T-cell (primary cell): ENCODE measurements at places on chromosomes 5 and 9.

DNA sequence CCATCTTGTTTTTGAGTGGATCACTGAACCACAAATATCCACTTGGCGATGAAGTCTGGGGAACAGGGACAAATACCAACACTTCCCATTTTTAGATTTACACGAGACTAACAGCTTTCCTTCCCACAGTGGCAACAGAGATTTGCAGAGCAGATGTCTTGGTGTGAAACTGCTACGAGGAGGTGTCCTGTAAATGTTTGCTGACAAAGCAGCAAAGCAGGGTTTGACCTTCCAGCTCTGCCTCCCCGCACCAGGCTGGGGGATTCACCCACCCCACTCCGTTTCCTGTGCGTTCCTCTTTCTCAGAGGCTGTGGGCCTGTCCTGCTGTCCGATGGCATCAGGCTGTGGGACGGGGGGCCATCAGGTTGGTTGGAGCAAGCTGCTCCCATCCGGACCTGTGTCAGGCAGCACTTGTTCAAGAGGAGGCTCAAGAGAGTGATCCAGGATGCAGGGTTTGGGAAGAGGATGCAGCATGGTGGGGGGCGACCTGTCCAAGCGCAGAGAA is 693 bp upstream of the RGS3 start:
- no peak for DNase-seq

DNA sequence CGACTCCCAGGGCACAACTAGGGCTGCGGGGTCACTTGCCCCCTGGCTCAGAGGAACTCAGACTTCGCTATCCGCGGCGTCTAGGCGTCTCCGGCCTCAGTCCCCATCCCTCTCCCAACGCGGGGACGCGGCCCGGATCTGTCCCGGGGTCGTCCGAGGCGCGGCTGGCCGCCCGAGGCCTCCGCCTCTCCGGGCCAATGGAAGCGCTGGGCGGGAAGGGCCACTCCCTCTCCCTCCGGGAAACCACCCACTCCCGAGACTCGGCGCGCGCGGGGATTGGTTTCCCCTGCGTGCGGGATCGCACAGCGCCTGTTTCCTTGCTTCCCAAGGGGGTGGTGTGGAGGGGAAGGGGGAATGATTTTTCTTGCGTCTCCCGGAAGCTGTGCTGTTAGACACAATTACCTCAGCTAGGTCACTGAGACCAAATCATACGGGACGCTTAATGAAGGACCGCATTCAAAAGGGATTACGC is 38.3 kb downstream of the NR2F1 start:
- DNase-seq = no peak

GRCh38 chr5:68502531-68502930 is 287.0 kb downstream of the PIK3R1 start:
- no peak for DNase-seq

GRCh38 chr9:79481846-79482477 is 89.8 kb upstream of the TLE4 start:
- DNase-seq = no peak

DNA sequence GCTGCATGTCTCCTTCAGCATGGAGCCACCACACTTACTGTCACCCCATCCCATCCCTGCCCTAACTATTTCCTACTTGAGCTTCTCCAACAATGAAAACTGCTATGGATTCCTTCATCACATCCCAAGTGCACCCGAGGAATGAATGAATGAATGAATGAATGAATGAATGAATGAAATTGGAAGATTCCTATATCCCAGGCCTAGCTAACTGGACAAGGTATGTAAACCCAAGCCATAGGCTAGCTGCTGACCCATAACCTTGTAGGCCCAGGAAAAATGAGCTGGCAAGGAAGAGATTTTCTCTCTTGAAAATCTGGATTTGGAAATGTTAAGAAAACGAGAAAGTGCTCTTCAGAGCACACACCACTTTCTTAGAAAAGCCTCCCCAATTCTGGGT is 97.4 kb downstream of the GABBR2 start:
- DNase-seq = no peak

DNA sequence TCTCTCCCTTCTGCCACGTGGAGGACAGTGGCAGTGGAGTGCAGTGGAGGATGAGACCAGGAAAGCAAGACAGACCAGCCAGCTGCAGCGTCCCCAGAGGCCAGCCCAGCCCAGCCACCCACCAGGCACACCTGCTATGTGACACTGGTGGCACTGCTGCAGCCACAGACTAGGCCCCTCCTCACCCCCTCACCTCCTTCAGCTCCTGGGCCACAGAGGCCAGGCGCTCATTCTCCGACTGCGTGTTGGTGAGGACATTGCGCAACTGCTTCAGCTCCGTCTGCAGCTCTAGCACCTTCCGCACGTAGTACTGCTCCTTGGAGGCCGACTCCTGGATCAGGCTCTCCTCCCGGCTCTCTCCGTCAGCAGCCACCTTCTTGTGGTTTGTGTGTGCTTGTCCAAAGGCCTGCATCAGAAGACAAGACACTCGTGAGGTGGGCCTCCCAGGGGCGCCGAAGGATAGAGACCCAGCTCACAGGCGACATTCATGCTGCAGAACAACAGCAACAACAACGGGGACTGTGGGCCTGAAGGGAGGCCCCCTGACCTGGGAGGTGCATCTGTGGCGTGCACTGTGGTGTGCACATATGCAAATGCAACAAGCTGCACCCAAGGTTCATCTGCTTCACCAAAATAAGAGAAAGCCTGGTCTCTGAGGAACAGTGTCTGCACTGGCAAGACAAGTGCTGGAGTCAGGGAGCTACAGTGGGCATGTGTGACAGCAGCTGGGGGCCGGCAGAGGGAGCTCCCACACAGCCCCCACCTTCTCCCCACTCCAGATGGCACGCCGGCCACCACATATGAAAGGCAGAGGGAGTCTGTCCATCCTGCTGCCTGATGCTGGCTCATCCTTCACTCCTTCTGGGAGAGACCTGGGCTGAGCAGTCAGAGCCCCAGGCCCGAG is 35.5 kb downstream of the BICD2 start:
- DNase-seq = no peak

- DNase-seq = no peak
Observed at GRCh38 chr5:2514484-2514883, 237.0 kb downstream of the IRX2 start.

DNA sequence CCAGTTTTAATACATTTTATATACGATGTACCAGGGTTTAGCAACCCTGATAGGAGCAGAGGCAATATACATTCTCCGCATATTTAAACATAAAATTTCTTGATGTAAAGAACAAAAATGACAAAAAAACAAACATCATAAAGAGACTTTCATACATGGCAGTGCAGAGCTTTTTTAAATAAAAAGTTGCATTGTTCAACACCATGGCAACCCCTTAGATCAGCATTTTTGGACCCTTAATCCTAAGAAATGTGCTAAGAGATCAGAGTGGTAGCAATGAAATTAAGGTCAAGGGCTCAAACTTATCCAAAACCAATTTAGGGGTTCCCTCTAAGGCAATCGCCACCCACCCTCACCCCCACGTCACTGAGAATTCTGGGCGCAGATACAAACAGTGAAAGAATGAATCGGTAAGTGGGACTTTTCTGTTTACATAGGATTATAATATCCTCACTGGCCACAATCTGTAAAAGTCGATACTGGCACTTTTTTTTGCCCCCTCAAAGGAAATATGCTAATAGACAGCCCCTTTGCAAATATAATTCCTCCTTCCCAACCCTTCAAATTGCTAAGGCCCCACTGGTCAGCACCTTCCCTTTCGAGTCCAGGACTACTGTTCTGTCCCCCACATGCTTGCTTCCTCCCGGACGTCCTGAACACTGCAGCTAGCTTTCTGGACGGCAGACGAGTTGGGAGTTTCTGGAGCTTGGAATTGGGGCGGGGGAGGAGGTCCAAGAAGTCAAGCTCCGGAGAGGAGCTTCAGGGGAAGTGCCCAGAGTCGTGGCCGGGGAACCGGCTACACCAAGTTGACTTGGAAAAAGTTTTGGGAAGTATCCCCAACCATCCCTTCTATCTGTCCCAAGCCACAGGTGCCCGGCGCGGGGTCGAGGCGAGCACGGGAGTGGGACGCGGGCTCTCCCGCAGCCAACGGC is 2.2 kb downstream of the GAS1 start:
- DNase-seq = no peak

GRCh38 chr9:78115073-78115472 is 83.5 kb upstream of the GNAQ start:
- DNase-seq = no peak

DNA sequence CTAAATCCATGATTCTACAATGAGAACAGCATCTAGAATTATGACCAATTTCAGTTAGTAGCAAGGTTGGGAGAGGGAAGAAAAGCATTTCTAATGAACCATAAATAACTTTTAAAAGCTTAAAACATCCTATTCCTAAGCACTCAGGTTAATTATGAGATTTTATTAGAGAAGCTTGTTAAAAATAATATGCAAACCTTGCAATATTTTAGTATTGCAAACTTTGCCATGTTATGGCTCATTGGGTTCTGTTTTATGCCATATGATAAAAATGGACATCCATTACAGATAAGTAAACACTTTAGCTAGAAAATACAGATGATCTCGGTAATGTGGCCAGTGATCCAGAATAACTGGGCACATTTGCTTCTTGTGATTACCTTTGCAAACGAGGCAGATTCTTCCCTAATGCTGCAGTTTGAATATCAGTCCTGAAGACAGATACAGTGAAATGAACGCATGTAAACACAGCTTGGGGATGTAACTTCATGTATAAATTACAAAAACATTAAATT is 447.0 kb downstream of the PLK2 start:
- DNase-seq = no peak

DNA sequence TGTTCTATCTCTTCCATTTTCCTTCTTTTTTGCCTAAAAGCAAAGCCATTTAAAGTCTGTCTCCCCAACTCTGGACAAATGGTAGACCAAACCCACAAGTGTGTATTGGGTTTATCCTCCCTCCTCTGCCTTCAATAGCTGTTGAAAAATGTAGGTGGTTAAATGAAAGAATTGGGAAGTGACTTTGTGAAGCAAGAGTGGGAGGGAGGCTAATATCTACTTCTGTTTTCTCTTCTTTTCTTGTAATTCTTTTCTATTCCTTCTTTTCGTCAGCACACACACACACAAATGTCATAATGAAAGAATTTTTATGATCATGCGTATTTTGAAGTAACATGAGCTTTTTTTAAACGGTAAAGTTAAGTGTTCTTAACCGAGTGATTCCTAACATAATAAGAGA is 3.8 kb downstream of the CCDC152 start:
- no peak for DNase-seq

- DNase-seq = no peak
Observed at GRCh38 chr9:131714821-131715220, 25.1 kb downstream of the RAPGEF1 start.

- DNase-seq = no peak
Observed at GRCh38 chr9:36007316-36007708, 29.4 kb upstream of the RECK start.

DNA sequence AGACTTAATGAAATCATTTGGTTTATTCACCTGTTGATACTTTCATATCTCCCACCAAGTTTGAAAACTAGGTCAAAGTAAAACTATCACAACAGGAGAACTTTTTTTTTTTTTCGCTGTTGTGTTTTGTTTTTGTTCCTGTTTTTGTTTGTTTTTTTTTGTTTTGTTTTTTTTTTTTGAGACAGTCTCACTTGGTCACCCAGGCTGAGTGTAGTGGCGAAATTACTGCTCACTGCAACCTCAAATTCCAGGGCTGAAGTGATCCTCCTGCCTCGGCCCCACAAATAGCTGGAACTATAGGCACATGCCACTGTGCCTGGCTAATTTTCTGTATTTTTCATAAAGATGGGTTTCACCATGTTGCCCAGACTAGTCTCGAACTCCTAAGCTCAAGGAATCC is 49.3 kb downstream of the MLLT3 start:
- no peak for DNase-seq

DNA sequence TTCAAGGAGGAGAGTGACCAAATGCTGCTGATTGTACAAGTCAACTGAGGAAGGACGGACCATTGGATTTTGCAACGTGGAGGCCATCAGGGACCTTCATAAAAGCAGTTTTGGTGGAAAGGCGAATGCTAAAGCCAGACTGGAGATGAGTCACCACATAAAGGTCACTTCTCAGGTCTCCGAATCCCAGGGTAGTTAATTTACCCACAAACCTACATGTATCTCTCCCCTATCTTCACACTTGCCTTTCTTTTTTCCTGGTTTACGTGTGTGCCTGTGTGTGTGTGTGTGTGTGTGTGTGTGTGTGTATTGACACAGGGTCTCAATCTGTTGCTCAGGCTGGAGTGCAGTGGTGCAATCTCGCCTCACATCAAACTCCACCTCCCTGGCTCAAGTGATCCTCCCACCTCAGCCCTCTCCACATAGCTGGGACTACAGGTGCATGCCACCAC is 4.6 kb upstream of the CTNNA1 start:
- no peak for DNase-seq

- DNase-seq = no peak
Observed at GRCh38 chr5:159040181-159040580, 59.5 kb downstream of the EBF1 start.

DNA sequence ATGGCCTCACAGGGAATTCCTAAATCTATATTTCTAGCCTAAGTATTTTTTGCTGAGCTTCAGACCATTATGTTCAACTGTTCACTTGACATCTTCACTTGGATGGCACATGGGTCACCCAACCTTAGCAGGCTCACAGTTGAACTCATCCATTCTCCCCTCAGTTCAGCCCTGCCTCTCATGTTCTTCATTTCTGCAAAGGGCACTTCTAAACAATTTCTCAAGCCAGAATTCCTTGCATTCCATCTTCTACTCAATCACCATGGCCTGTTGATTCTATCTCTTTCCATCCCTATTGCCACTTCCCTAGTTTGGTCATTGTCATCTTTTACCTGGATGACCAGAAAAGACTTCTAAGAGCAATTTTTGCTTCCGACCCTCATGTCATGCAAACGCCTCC is 7.3 kb upstream of the RGS3 start:
- no peak for DNase-seq

DNA sequence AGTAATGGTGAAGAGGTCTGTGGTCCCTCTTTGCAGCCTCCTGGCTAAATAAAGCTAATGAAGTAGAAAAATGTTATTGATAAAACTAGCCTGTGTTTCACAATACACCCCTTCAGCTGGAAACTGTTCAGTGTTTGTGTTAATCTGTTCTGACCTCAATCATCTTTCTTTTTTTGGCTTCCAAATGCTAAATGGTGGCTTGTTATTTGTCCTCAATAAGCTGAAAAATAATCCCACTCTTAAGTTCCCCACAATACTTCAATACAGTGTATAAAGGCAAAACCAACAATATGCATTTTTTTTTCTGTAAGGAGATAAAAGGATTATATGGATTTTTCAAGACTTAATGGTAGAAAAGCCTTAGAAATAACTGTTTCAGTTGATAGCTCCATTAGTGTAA is 560.5 kb downstream of the TUSC1 start:
- no peak for DNase-seq

- DNase-seq = no peak
Observed at GRCh38 chr5:176743136-176743861, 67.1 kb upstream of the UNC5A start.
